Karpas-422 (cell line): ENCODE measurements at places on chromosomes 7 and 10. TPM values are rescaled to one million over a fixed set of nuclear protein-coding genes. Genes with fewer than 3 reads are reported as not detected.

- peaks cover 6% of the 10 kb centered on the region; the same call in 1 of the 2 replicates for H3K4me1 ChIP-seq
- H3K36me3 ChIP-seq: no peaks in the 10 kb centered on the region
- no peak overlapping the region for H3K4me3 ChIP-seq
- no peaks in the 10 kb centered on the region for H3K27me3 ChIP-seq
Measured at GRCh38 chr7:105806592-105807447, 69.6 kb downstream of the ATXN7L1 start.

DNA sequence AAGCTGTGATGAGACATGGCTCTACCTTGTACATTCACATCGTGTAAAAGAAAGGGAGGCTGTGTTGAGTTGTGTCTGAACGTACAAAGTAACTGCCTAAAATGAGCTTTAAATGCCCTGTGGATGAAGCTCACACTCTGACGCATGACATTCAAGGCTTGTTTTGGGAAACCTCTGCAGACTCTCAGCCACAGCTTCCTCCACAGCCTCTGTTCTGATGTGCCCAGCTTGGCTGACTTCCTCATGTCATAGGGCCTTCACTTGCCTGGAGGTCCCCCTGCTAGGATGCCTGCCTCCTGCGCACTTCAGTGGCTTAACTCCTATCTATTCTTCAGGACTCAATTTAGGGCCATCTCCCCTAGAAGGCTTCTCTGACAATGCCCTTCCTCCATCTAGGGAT is 230.0 kb upstream of the HABP2 start:
- no peak overlapping the region for H3K27ac ChIP-seq
- H3K4me1 ChIP-seq: 0 out of 2 replicates have a peak, but pooled peaks cover 4% of the 10 kb centered on the region
- no peak for DNase-seq
- no peaks in the 10 kb centered on the region for H3K27me3 ChIP-seq
- H3K36me3 ChIP-seq: no peaks in the 10 kb centered on the region

- H3K27ac ChIP-seq: no peak overlapping the region
- H3K36me3 ChIP-seq: no peaks in the 10 kb centered on the region
- no peaks in the 10 kb centered on the region for H3K4me1 ChIP-seq
- no peak for DNase-seq
Measured at GRCh38 chr10:21130683-21131442, 233.8 kb upstream of the NEBL start.

DNA sequence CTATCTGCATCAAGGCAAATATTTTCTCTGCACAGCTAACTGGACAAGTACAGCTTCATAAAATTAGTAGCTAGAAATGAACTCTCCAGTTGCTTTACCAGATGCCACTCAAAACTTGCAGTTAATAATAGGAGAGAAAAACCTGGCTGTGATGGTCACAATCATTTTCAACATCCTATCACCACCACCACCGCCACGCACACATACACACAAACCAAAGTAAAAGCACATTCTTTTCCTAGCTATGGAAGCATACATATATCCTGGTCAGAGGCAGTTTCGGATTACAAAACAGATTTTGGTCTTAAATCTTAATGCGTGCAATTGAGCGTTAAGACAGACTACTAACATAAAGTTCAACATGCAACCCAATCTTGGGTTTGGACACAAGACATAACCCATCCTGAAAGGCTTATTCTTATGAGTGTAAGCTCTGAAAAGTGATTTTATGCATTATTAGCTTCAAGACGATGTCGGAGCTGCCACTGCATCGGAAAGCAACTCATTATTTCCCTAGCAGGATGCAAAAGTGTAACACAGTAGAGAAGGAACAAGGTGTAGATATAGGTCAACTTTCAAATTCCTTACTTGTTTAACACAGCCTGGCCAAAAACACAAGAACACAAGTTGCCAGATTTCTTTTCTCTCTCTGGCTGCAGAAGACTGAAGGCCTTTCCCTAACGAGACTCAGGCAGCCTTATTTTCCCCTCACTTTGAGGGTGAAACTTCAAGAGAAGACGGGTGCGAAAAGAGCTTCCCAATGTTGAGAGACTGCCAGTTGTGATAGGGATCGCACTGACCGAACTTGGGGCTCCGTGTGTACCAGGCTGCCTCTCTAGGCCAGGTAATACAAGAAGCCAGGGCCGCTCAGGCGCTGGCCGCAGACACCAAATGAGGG is 1.2 kb downstream of the CACUL1 start:
- no peaks in the 10 kb centered on the region for H3K27me3 ChIP-seq
- peaks cover 12% of the 10 kb centered on the region for H3K36me3 ChIP-seq
- H3K27ac ChIP-seq: peak overlapping the region; percentile 56; the same call in 1 of the 2 replicates
- peaks cover 29% of the 10 kb centered on the region for H3K4me1 ChIP-seq
- peak; percentile 52 for DNase-seq
- H3K4me3 ChIP-seq: peak overlapping the region; percentile 82

- no peak overlapping the region for H3K27ac ChIP-seq
- H3K27me3 ChIP-seq: no peaks in the 10 kb centered on the region
- no peaks in the 10 kb centered on the region for H3K36me3 ChIP-seq
- no peak overlapping the region for H3K4me3 ChIP-seq
- DNase-seq: no peak
Measured at GRCh38 chr10:11237571-11237970, 219.9 kb downstream of the CELF2 start.

DNA sequence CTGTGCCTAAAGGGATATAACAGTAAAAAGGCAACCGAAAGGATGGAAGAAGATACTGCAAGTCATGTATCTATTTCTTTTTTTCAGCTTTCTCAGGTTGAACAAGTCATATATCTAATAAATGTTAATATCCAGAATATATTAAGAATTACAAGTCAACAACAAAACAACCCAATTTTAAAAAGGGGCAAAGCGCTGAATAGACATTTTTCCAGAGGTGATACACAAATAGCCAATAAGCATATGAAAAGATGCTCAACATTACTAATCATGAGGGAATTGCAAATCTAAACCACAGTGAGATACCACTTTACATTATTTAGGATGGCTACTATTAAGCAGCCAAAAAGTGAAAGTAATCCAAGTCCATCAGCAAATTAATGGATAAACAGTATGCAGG is 23.0 kb downstream of the DBF4 start:
- peaks cover 88% of the 10 kb centered on the region for H3K36me3 ChIP-seq
- no peaks in the 10 kb centered on the region for H3K4me1 ChIP-seq
- H3K27me3 ChIP-seq: no peaks in the 10 kb centered on the region
- DNase-seq: no peak
- H3K27ac ChIP-seq: no peak overlapping the region
- H3K4me3 ChIP-seq: no peak overlapping the region

- H3K4me3 ChIP-seq: no peak overlapping the region
- no peak for DNase-seq
- no peak overlapping the region for H3K27ac ChIP-seq
- no peaks in the 10 kb centered on the region for H3K4me1 ChIP-seq
- no peaks in the 10 kb centered on the region for H3K27me3 ChIP-seq
Measured at GRCh38 chr7:133582766-133583523, 330.1 kb downstream of the EXOC4 start.

DNA sequence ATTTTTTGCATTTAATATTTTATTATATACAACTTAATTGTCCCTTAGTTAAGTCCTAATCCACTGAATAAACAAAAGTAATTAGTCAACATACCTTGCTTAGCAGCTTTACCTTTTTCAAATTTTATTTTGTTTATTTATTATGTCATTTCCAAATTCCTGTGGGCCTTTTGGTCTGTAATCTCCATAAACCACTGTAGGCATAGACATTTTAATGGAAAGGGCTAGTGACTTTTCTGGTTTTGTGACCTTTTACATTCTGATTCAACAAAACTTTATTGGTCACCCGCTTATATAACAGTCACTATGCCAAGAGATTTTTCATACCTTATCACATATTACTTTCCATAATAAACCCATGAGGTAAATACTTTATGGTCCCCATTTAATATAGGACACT is 181.3 kb upstream of the PRPS1L1 start:
- no peaks in the 10 kb centered on the region for H3K36me3 ChIP-seq
- no peaks in the 10 kb centered on the region for H3K4me1 ChIP-seq
- no peak for DNase-seq
- no peak overlapping the region for H3K27ac ChIP-seq
- no peak overlapping the region for H3K4me3 ChIP-seq
- no peaks in the 10 kb centered on the region for H3K27me3 ChIP-seq

GRCh38 chr7:101885597-101885955 is 68.2 kb downstream of the CUX1 start:
- peaks cover 99% of the 10 kb centered on the region for H3K4me1 ChIP-seq
- DNase-seq: peak; percentile 71
- no peak overlapping the region for H3K4me3 ChIP-seq
- H3K27ac ChIP-seq: peak overlapping the region; percentile 100
- no peaks in the 10 kb centered on the region for H3K36me3 ChIP-seq

MRC1 gene
- total RNA-seq: 0.04 TPM in 1 of 2 replicates, not detected in the other

KIN gene
- 4.0 and 7.9 TPM in 2 replicates for total RNA-seq

WNT8B gene
- not detected in 2 replicates for total RNA-seq

MALRD1 gene
- not detected in 2 replicates for total RNA-seq

SPDYE2 gene
- not detected in 2 replicates for total RNA-seq

NEUROD6 gene
- not detected in 2 replicates for total RNA-seq
